HEK293T (cell line): ENCODE measurements at places on chromosomes 1 and 21.

GRCh38 chr1:91784191-91784590 is 101.8 kb downstream of the TGFBR3 start:
- no peak for DNase-seq

- DNase-seq, result no peak
These were observed 4.3 kb upstream of the FBXO6 start for GRCh38 chr1:11659748-11660147.

GRCh38 chr1:21570528-21570875 is 61.3 kb downstream of the ALPL start:
- DNase-seq, result no peak

- no peak for DNase-seq
These were observed 96.5 kb downstream of the PAPPA2 start for GRCh38 chr1:176559474-176559873.

DNA sequence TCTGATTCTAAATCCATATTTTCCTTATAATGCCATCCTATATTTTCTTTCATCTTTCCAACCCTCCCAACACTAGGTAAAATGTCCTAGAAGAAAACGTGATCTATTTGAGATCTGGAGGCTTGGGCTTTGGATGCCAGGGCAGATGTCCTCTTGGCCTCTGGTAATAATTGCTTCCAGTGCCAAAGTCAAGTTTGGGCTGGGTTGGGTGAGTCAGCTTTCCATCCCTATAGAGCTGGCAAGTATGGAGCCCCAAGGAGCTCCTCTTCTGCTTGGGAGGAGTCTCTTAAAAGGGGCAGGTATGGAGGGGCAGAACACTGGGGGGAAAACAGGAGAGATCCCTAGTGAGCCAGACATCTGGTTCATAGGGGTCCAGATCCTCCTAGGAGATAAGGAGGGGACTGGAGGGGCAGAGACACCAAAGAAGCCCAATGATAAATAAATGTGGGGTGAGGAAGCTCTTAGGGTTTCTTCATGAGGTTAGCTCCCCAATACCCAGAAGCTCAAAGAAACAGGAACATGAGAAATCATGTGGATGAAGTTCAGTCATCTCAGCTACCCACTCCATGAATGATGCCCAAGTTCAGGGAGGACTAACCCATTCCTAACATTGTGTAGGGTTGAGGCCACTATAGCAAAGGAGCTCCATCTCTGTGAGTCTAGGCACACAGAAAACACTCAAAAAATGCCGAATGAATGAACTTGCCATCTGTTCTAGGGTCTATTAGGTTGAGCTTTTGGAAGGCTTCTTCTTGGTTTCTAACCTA is 3.5 kb downstream of the C1orf116 start:
- DNase-seq, result no peak

GRCh38 chr1:2645143-2645542 is 12.3 kb upstream of the MMEL1 start:
- DNase-seq, result no peak

DNA sequence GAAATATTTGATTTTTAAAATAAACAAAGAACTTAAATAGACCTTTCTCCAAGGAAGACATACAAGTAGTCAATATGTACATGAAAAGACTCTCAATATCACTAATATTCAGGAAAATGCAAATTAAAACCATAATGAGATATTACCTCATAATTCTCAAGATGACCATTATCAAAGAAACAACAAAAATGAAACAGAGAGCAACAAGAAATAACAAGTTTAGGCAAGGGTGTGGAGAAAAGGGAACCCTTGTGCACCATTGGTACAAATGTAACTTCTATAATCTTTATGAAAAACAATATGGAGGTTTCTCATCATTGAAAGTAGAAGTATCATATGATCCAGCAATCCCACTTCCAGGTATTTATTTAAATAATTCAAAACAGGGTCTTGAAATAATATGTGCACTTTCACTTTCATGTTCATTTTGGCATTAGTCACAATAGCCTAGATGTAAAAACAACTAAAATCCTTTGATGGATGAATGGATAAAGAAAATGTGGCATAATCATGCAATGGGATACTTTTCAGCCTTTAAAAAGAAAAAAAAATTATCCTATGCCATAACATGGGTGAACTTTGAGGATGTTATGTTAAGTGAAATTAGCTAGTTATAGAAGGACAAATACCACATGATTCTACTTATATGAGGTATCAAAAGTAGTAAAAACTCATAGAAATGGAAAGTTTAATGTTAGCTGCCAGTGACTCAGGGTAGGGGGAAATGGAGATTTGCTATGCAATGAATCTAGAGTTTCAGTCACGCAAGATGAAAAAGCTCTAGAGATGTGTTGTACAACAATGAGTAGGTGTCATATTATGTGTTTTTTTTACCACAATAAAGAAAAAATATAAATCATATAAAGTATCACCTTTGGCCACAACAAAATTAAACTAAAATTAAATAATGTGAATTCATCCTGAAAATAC is 114.5 kb upstream of the LYPLAL1 start:
- no peak for DNase-seq

- no peak for DNase-seq
These were observed 94.5 kb upstream of the LPGAT1 start for GRCh38 chr1:211925016-211925415.

- no peak for DNase-seq
These were observed 24.8 kb upstream of the SELENON start for GRCh38 chr1:25774921-25775771.

DNA sequence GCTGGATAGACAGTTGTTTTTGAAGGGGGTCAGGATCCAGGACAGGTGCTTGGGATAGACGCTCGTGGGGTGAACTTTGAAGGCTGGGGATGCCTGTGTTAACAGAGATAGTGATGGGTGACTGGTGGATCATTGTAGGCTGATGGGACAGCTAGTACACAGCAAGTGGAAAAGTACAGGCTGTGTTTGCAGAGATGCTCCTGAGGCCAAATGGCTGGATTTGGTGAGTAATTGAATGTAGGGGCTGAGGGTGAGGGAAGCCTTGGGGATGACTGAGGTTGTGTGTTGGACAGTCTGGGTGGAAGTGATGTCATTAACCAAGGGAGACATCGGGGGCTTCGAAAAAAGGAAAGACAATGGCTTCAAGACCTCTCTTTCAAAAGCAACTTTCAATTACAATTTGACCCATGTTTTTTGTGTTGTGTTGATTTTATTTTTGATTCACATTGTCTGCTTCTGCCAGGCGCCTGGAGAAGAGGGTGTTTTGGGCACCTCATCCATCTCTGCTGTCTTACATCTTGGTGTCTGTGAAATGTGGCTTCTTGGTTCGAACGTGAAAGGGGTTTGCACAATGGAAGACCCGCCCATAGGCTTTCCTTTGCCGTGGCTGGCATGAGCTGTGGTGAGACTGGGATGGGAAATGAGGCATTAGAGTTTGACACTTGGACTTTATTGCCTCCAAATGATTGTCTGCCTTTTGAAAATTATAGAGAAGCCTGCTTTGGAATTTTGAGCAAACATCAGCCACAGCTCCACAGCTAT is 147.5 kb downstream of the FOXD2 start:
- no peak for DNase-seq

DNA sequence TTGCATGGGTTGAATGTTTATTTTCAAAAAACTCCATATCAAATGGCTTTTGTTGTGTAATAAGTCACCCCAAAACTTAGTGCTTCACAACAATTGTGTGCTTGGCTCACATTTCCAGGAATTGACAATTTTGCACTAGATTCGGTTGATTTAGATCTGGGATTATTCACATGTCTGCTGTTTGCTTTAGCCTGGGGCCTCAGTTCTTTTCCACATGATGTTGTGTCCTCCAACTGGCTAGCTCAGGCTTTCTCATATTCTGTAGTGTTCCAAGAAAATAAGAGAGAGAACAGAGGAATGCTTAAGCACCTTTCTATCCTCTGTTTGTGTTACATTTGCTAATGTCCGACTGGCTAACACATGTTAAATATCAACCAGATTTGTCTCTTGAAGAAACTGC is 281.5 kb upstream of the ADGRL4 start:
- no peak for DNase-seq
